ENCODE measurements at places on chromosomes 12 and 14.

DNA sequence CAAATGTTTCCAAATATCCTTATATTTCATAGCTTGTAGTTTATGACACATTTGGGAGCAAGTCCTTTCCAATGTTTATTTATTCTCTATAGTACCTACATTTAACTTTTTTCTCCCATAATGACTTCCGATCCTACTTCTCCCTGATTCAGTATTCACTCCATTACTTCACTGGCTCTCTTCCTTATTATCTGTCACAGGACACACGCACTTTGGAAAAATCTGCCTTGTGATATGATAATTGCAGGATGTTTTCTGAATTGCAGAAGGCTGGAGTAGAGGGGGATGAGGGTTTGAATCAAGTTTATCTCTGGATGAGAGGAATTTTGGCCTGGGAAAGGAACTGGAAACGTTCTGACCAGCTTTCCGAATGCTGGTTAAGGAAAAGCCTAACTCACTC lies 75.0 kb downstream of the HMGA2 start:
- DNase-seq: no peak

- DNase-seq: no peak
Measured at GRCh38 chr12:3380200-3381043, 110.6 kb upstream of the PRMT8 start.

GRCh38 chr14:76473481-76474263 lies 97.7 kb downstream of the ESRRB start:
- DNase-seq: no peak

- DNase-seq: no peak
Measured at GRCh38 chr12:8038659-8039114, 6.2 kb downstream of the FOXJ2 start.

- DNase-seq: no peak
Measured at GRCh38 chr14:94540031-94540794, 21.0 kb upstream of the SERPINA4 start.
